ENCODE measurements at places on chromosomes 4 and X.

DNA sequence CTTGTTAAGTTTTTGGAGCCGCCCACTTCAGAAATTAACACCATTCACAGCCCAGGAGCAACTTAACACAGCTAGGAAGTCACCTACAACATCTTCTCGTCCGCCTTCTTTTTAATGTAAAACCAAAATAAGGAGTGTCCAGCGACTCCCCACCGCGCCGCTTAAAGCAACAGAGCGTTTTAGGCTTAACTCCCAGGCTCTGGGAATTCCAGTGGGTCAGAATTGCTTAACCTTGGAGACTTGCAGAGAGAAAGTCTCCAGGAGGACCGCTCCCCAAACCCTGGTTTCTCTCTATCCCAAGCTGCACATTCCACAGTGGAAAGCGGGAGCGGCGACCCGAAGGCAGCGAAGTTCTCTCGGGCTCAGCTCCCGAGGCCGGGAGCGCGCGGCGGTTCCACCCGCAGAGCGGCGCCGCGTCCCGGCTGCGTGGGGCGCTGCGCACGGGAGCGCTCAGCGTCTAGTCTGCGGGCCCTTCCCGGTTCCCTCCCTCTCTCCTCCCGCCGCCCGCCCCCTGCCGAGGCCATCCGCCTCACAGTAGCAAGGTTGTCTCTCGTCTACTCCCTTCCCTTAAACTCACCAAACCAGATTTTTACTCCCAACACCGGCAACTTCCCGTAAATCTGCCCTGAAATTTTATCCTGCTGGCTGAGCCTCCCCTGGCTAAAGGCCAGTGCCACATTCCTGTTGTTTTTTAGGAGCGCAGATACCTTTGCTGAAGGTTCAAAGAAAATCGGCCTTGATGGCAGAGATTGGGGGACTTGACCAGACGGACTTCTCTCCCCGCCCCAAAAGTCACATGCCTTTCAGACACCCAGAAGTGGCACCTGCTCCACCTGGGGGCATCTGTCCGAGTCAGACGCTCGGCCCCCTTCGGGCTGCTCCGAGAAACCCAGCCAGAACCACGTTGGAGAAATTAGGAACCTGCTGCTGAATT lies at the start of gene RBM47:
Gene RBM47, minus strand, starts transcription at position 464 of the 934 bp plus-strand sequence. CDS start 190,971 bp downstream, outside the sequence.
- peak; percentile 31 for DNase-seq

DNA sequence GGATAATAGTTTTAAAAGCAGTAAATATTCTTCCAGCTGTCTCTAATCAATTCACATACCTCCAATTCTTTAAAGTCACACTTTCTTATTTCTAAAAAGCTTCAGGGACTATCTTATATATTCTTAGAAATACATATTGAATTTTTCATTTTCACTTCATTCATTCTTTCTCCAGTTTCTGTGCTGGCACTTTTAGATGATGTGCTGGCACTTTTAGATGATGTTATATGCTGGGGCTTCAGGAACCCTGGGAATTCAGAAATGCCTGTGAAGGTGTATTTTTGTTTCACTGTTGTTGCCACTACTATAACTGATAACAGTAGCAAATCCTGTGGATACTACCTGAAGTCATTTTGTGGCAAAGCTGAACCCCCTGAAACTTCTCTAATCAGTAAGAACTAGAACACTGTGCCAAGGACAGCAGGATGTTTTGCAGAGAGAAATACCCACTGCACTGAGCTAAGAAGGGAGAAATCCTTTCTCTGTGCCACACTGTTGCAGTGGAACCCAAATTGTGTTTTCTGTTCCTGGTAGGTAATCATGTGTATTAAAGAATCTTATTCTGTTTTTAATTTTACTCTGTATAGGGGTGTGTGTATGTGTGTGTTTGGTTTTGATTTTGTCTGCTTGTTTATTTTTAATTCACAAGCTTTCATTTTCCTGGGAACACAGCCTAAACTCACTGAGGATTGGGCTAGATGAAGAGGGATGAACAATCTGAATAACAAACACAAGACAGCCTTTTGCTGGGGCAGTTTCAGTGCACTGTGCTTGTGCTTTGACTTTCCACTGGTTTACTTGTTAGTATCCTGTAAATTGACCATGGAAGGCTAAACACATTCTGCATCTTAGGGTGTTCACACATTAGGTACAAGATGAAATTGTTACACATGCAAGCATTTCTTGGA lies 898.3 kb downstream of the CCSER1 start:
- DNase-seq: no peak

DNA sequence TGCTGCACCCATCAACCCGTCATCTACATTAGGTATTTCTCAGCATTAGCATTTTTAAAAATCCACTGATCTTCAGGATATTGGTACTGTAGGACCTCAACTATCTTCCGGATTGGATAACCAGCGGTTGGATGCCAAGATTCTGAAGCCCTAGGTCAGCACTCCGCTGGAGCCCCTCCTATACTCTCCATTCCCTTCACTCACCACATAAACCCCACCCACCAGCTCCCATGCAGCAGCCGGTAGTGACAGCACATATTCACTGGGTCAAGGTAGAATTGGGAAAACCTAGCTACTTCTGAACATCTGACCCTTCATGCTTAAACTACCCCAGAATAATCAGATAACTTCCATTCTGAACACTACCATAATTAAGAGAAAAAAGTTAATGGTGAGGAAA lies 134.9 kb downstream of the CORIN start:
- no peak for DNase-seq

DNA sequence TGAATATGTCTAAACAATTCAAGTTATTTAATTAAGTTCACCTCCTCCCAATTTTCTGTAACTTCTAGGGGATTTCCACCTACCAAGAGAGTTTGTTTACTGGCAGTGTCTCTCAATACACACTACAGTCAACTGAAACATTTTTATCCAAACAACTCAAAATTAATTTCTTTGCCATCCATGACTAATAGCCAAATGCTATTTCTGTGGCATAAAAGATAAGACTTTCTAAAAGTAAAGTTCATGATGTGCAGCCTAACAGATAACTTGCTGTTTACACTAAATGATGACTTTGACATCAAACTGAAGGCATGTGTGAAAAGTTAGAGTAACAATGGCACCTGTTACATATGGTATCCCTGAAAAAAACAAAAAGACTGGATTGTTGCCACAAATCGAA lies 7.3 kb downstream of the TAB3 start:
- no peak for DNase-seq

DNA sequence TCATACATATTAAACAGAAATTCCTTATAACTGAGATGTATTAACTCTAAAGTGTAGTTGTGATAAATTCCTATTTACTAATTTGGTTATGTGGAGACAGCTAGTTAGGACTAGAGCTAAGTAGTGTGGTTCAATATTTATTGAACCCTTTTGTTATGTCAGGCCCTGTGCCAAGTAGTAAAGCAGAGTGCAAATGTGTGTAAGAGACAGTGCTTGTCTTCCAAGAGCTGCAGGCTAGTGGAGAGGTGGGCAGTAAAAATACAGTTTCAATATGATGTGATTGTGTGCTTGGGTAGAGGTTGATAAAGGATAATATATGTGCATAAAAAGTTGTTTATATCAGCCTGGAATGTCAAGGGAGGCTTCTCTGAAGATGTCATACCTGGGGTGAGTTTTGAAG lies 80.0 kb downstream of the TBC1D19 start:
- no peak for DNase-seq

DNA sequence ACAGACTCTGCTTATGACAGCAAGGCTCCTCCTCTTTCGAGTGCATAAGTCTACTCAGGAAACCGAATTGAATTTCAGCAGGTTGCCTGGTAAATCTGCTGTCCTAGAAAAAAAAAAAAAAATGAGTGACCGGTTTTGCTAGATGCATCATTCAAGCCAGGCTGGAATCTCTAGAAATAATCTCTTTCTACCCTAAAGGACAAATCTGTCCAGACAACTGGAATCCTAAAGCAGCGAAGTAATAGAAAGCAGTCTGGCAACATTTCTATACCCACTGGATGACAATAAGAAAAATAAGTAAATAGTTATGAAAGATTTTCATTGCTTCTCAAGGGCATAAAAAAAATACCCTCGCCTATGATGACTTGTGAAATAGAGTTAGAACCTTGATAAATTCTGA lies 703.5 kb downstream of the RPA4 start:
- DNase-seq: no peak

DNA sequence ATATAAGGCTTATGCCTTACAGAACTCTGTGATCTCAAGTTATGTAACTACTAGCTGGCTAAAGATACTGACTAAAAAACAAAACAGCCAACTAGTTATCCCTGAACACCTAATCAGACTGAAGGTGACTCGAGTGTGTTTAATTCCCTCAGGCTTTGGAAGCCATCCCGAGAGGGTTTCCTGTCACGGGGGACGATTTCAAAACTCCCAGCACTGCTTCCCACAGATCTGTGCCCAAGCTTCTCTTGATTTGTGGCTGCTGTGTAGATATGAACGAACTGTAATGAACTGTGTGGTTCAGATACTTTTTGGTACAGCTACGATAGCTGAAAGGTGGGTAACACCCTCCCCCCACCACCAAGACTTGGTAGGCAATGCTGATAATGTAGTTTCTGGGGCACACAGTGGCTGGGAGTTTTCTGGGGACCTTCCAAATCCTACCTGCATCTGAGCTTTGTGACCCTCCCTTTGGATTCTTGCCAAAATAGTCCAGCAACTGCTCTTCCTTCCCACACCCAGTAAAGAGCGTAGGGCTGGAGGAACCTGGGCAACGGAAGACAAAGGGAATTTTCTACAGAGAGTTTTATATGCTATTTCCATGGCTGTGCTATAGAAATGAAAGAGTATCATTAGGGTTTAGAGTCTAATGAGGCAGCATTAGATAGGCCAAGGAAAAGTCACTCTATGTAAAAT lies 148.8 kb downstream of the MGST2 start:
- no peak for DNase-seq

GRCh38 chr4:119559044-119559647 lies 69.5 kb downstream of the PDE5A start:
- peak; percentile 40 for DNase-seq

GRCh38 chr4:53717064-53717549 lies 125.8 kb upstream of the LNX1 start:
- DNase-seq: no peak

GRCh38 chr4:45147866-45148265 lies 421.5 kb upstream of the GNPDA2 start:
- DNase-seq: no peak

GRCh38 chrX:139093201-139093600 lies 381.7 kb upstream of the FGF13 start:
- DNase-seq: no peak

- no peak for DNase-seq
Observed at GRCh38 chrX:147710301-147710700, 201.4 kb upstream of the FMR1 start.

- peak; percentile 8 for DNase-seq
Observed at GRCh38 chr4:122583906-122584305, 37.0 kb downstream of the IL21 start.

DNA sequence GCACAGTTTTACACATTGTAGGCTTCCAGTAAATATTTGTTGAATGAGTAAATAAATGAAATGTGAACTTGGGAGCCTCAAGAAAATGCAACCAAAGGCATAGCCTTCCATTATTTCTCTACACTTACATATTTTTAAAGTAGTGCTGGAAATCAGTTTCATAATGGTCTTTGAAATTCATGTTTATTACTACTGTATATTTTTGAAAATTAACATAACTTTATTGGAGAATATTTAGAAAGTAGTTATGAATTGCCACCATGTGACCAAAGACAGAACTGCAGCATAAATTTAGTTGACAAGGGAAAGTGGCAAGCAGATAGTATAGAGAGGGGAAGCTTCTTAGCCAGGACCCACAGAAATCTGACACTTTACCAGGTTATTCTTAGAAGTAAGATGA lies 6.4 kb downstream of the TCEAL8 start:
- DNase-seq: peak; percentile 3

- no peak for DNase-seq
Observed at GRCh38 chrX:148574237-148574973, 74.0 kb downstream of the AFF2 start.

- peak; percentile 28 for DNase-seq
Observed at GRCh38 chr4:111689214-111689613, 456.0 kb upstream of the FAM241A start.

DNA sequence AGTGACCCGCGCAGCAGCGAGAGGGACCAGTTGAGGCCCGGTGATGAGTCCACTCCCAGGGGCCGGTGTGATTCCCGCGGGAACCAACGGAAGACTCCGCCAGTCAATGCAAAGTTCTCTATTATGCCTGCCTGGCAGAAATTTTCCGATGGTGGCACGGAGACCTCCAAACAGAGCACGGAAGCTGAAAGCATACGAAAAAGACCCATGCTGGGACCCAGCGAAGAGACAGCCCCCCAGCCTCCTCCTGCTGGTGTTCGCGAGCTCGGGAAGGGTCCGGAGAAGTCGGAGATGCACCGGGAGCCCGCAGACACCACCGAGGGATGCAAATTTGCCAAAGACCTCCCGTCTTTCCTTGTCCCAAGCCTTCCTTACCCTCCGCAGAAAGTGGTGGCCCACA lies 71.7 kb downstream of the AASDH start:
- no peak for DNase-seq

- no peak for DNase-seq
Observed at GRCh38 chr4:89371614-89372013, 64.0 kb upstream of the GPRIN3 start.

All from HCEC 1CT (cell line).